ENCODE measurements at places on chromosomes 16 and 17.

DNA sequence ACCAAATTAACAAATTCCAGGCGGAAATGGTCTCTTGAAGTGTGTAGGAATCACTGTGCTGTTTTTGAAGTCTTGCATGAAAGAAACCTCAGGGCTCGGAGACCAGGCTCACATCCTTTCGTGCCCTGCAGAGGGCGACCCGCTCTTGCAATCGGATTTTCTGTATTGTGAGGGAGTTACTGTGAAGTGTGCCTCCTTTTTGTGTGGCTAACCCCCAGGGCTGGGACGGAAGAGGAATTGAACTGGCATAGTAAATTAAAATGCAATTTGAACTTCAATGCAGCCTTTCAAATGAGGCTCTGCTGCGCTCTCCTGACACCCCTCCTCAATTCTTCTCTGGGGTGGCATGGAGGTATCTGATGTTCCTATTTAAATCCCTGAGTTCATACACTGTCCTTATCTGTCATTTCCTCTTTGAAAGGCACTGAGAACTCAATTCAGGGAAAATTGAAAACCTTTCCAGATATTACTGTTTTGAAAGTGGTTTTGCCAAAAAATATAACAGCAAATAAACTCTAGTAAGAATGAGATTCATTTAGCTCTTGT is 51.5 kb upstream of the MGAT5B start:
- DNase-seq = peak; percentile 24

DNA sequence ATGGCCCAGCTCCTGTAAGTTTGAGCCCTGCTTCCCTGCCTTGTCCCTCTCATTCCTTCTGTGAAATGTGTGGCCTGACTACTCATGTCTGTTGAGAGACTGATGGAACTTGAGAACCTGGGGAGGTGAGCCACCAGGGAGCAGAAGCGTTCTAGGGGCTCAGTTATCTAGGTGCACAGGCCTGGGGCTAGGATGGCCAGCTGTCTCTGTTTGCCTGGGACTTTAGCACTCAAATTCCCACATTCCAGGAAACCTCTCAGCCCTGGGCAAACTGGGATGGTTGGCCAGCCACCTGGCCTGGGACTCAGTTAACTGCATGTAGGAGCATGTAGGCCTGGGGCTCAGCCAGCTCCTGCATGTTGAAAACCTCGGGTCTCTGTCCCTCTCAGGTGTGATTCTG is 9.3 kb upstream of the EPN3 start:
- no peak for DNase-seq

DNA sequence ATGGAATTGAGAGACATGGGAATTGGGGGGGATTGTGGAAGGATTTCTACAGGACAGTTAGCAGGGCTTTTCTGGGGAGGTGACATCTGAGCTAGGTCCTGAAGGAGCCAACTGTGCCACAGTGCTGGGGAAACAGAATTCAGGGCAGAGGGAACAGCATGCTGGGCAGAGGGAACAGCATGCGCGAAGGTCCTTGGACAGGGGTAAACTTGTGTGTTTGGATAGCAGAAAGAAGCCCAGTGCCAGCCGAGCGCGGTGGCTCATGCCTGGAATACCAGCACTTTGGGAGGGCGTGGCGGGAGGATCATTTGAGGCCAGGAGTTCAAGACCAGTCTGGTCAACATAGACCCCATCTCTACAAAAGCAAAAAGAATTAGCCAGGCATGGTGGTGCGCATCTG is 3.8 kb downstream of the STX1B start:
- no peak for DNase-seq

DNA sequence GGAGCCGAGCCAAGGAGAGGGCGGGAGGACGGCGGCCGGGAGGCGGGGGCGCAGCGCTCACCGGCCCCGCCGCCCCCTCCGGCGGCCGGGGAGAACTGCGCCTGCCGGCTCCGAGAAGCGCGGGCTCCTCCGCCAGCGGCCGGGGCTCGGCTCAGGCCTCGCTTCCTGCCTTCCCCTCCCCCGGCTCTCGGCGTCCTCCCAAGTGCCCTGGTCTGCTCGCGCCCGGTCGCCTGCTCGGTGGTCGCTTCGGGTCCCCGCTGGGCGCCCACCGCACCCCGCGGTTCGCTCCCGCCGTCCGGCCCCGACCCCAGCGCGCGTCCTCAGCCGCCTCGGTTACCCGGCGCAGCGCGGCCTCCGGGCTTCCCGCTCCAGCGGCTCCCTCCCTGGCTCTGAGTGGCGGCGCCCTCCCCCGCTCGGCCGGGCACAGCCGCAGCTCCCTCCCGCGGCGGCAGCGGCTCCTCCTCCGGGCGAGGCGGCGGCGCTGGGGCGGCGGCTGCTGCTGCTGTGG is 313 bp downstream of the UBTF start:
- DNase-seq = no peak

GRCh38 chr17:68433211-68433610 is 24.1 kb downstream of the WIPI1 start:
- no peak for DNase-seq

DNA sequence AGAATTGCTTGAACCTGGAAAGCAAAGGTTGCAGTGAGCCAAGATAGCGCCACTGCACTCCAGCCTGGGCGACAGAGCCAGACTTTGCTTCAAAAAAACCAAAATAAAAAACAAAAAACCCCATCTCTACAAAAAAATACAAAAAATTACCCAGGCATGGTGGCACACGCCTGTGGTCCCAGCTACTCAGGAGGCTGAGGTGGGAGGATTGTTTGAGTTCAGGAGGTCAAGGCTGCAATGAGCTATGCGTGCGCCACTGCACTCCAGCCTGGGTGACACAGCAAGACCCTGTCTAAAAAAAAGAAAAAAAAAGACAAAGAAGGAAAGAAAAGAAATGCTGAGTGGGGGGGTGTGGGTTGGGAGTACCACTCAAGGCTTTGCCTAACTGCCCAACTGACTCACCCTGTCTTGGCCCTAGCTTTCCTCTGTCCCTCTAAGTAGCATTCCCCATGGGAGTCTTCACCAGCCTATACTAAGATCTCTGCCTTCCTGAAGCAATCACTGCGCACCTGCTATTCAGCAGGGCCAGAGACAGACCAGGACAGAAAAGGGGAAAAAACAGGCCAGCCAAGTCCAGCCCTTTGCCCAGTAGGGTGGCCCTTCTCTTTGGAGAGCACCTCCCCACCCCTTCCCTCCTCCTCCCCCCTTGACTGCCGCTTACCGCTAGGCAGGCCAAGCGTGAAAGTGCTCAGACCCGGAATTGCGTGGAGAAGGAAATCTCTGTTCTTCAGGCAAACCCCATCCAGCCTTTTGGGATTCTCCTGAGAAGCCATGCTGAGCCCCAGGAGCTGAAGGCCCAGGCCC is 45.8 kb downstream of the RTN4RL1 start:
- DNase-seq = no peak

DNA sequence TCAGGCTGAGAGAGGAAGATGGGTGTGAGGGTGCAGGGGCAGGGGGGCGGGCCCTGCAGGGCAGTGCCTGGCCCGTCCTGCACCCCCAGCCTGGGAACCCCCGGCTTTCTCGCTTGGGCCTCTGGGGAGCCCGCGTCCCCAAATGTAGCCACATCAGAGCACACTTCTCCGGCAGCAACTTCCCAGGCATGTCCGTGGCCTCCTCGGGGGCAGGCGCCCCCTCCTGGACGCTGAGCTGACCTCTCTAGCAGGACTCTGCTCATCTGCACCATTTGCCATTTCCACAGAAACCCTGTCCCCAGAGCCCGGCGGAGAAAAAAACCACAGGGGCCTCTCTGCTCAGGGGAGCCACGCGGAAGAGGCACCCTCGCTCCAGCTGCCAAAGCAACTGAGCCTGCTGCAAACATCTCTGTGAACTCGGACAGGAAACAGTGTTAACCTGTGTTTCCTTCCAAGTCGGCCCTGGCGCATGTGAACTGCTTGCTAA is 63.4 kb downstream of the KLHDC4 start:
- DNase-seq = no peak

DNA sequence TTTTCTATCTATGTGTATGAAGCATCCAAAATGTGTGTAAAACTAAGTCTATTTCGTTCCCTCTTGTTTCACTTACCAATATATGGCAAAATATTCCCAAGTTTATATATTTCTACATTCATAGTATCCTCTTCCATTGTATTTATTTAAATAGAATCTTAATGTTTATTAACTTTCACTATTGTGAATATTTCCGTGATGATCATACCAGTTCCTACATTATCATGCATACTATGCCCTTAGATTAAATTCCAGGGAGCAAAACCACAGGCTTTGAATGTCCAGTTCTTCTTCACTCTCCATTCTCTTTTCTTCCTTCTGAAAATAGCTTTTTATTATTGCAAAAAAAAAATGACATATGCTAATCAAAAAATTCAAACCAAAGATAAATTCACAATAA is 4.0 kb downstream of the MAP2K6 start:
- no peak for DNase-seq

DNA sequence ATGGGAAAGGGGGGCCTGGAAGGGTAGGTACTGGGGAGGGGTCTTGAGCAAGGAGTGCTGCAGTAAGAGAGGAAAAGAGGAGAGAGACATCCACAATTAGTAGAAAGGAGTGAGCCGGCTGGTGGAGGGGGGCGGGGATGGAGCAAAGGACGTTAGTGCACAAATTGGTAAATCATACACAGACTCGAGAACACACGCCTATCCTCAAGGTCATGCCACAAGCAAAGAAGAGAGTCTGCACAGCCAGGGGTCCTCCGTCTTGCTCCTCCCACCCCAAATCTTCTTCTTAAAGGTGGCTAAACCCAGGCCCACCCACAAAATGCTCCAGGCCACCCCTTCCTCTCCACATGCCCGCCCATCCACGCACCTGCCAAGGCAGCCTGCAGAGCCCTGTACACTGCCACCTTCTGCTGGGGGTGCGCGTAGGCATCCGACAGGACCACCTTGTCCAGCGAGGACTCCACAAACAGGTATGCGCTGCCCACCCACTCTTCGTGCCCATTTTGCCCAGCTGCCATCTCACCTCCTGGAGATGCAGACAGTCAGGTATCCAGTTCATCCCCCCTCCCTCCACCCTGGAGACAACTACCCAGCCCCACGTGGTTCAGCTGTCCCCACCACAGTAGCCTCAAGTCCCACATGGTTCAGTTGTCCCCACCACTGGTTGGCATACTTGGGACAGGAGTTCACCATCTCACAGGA is 3.4 kb downstream of the TRADD start:
- DNase-seq = no peak

DNA sequence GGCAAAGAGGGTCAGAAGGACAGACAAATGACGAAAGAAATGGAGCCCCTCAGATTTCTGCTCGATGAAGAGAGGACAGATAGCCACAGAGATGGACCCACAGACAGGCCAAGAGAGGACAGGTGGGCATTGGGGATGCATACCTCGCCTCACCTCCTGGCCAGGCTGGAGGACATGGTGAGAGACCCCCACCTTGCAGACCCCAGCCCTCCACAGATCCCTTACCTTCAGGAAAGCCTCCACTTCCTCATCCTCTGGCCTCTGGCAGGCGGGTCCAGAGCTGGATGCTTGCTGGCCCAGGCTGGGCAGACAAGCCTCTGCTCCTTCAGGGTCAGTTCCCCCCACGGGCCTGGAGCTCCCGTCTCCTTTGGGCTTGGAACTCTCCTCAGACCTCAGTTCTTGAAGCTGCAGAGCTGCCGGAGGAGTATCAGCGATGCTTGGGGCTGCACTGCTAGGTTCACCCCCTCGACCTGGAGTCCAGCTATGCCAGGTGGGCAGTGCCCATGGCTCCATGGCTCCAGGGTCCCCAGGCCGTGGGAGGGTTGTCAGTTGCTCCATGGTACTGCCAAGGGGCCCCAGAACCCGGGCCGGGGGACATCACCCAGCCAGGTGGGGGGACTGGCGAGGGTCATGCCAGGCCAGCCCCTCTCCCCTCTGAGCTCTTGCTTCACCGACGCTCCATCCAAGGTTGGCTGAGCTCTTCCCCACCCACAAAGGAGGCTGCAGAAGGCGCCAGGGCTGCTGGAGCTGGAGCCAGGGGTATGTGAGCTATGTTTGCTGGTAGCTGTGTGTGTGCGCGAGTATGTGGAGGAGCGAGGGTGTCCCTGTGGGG is 1.0 kb downstream of the TSPOAP1 start:
- no peak for DNase-seq

DNA sequence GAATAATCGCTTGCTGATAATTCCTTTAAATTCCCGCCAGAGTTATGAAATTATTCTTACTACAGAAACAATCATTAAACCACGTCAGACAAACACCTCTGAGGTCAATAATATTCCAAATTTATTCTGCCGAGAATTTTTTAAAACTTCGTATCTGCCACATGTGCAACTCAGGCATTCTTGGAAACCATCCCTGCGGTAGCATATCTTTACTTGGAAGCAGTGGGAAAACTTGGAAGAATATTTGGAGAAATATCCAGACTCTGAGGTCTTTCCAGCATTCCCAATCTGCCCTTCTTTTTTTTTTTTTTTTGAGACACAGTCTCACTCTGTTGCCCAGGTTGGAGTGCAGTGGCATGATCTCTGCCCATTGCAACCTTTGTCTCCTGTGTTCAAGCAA is 2.0 kb upstream of the CCL11 start:
- DNase-seq = no peak

GRCh38 chr17:68238164-68238870 is 9.5 kb upstream of the AMZ2 start:
- DNase-seq = no peak

- no peak for DNase-seq
These were observed 68.4 kb downstream of the SOCS1 start for GRCh38 chr16:11187522-11188023.

DNA sequence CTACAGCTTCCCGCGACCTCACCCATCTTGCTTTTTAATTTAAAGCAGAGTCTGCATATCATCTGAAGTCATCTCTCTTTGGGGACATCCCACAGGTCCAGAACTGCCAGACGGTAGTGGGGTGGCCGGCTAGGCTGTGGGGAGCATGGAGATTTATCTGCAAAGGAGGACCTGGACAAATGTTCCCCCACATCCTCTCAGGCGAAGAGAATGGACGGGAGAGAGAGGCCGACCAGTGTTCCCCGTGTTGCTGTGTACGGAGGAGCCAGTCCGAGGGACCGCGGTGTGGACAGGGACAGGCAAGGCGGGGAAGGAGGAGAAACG is 665 bp upstream of the MT1M start:
- DNase-seq = no peak

- no peak for DNase-seq
These were observed 3.6 kb downstream of the MAP2K4 start for GRCh38 chr17:12024327-12024726.

GRCh38 chr16:85712801-85713200 is 24.0 kb upstream of the GINS2 start:
- DNase-seq = no peak
